ENCODE measurements at places on chromosomes 4 and X.

- DNase-seq: no peak
Measured at GRCh38 chr4:74539044-74539790, 94.3 kb downstream of the AREG start.

- DNase-seq: no peak
Measured at GRCh38 chr4:186900984-186901383, 177.3 kb upstream of the FAT1 start.

DNA sequence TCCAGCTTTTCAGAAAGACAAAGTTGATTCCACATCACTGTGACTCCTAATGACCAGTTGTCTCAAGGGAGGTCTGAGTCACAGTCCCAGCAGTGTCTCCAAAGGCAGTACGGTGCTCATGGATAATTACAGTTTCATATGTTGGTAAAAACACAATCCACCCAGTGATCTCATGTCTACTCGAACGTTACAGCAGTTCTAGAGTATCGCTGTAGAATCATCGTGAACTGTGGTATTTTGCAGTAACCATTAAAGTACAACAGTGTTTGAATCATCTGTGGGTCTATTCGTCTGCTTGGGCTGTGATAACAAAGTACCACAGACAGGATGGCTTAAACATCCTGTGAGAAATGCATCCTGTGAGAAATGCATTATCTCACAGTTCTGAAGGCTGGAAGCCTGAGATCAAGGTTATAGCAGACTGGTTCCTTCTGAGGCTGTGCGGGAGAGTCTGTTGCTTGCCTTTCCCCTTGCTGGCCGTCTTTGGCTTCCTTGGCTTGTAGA, 121.1 kb upstream of the SORBS2 start:
- no peak for DNase-seq

- DNase-seq: peak; percentile 90
Measured at GRCh38 chr4:123621072-123621705, 224.6 kb downstream of the SPRY1 start.

- peak; percentile 38 for DNase-seq
Measured at GRCh38 chr4:11566444-11567022, 137.8 kb upstream of the HS3ST1 start.

DNA sequence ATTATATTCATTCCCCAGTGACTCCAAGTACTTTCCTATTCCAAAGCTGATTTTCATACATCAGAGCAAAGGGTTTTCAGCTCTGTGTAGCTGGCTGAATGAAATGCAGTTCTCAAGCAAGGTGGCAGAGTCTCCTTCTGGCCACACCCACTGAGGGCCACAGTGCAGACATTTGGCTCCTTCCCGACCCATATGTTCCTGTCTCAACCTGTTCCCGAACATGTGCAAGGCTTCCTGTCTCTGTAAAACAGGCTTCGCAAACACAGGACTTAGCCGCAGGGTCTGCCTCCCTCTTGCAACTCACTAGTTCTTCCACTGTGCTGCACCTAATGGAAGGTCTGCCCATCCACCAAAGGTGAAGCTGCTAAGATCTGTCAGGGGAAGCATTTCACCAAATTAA, 249.2 kb downstream of the MID1IP1 start:
- DNase-seq: no peak

GRCh38 chr4:130147641-130148040, 1051.7 kb downstream of the C4orf33 start:
- DNase-seq: no peak

GRCh38 chrX:17376431-17377077, 1.6 kb downstream of the NHS start:
- DNase-seq: no peak

- DNase-seq: no peak
Measured at GRCh38 chr4:24704149-24704548, 91.2 kb upstream of the SOD3 start.

DNA sequence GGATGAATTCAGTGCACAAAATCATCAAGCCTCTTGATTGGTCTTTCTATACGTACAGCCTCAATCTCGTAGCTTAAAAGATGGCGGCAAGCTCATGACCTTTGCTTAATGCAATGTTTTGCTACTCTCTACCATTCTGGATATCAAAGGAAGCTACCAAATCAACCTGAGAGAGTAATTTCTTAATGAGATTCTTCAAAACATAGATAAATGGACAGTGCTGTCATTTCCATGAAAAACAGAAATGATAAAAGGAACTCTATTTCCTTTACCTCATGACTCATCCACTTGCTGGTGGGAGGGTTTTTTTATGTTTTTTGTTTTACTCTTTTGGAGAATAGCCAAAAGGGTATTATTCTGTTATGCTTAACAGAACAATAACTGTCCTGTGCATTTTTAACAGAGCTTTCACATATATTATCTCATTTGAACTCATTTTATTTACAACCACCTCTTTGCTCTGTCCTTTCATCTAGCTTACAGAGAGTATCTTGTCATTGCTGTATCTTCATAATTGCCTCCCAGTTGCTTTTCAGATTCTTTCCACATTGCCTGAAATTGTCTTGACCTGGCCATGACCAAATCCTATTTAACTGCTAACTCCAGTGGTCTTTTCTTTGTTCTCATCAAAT, 138.6 kb upstream of the GPR101 start:
- no peak for DNase-seq

- no peak for DNase-seq
Measured at GRCh38 chr4:99630857-99631360, 26.7 kb downstream of the C4orf54 start.

DNA sequence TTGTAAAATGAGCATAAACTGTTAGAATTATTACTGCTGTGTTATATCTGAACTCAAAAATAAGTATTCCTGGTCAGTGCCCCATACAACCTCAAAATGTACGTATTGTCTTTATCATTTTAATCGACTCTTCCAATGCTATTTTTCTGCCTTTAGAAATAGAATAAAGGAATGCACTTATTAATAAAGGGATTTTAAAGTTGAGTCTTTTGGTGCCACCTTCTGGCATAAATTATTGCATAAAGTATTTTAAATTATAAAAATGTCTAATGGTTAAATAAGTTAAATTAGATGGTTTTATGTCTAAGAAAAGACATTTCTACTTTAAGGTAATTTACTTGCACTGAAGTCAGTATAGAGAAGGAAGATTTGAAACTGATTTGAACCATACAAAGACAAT, 424.0 kb upstream of the NDST4 start:
- DNase-seq: peak; percentile 0

- no peak for DNase-seq
Measured at GRCh38 chrX:44223150-44223549, 120.3 kb downstream of the EFHC2 start.

- no peak for DNase-seq
Measured at GRCh38 chrX:107857837-107858236, 32.2 kb downstream of the MID2 start.

DNA sequence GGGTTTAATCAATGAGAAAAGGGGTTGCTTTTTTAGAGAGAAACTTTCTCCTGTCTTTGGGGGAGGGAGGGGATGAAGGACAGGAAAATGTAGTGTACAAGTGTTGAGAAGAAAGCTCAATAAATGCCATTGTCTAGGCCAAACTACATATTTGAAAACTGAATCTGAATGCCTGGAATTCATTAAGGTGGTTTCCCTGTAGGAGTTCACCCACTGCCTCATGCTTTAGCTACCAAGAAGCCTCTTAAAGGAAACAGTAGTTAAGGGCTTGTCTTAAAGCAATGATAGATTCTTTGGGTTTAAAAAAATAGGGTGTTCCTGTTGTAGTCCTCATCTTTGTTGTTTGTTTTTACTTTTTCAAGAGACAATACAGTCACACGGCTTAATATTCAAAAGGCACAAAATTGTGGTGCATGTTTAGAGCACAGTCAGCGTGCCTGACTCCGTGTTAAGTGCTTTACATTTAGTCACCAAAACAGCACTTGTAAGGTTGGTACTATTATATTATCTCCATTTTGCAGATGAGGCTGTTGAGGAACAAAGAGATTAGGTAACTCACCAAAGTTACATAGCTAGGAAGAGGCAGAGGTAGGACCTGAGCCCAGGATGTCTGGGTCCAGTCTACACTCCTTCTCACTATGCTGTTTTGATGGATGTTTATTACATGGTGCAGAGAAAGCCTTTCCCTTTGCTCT, 46.0 kb downstream of the FNIP2 start:
- no peak for DNase-seq

- no peak for DNase-seq
Measured at GRCh38 chrX:105299286-105299685, 78.8 kb upstream of the TEX13A start.

DNA sequence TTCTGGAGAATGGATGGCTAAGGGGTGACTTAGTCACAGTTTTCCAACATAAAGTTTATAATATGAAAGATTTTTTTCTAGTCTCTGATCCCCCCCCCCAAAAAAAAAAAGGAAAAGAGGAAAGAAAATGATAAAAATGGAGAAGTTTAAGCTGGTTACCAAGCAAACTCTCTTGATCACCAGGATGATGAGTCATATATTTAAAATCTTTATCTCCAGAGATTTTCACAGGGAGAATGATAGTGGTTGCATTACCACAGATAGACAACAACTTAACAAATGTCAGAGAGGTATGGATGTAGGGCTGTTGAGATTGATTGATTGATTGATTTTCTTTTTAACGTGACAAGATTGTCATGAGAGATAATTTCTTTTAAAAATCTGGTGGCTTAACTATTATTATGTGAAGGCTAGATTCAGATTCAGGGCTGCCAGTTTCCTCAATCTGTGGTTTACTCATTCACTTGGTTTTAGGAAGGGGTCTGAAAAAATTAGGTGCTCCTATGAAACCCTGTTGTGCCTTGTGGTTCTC, 13.3 kb upstream of the TEX13C start:
- DNase-seq: no peak

DNA sequence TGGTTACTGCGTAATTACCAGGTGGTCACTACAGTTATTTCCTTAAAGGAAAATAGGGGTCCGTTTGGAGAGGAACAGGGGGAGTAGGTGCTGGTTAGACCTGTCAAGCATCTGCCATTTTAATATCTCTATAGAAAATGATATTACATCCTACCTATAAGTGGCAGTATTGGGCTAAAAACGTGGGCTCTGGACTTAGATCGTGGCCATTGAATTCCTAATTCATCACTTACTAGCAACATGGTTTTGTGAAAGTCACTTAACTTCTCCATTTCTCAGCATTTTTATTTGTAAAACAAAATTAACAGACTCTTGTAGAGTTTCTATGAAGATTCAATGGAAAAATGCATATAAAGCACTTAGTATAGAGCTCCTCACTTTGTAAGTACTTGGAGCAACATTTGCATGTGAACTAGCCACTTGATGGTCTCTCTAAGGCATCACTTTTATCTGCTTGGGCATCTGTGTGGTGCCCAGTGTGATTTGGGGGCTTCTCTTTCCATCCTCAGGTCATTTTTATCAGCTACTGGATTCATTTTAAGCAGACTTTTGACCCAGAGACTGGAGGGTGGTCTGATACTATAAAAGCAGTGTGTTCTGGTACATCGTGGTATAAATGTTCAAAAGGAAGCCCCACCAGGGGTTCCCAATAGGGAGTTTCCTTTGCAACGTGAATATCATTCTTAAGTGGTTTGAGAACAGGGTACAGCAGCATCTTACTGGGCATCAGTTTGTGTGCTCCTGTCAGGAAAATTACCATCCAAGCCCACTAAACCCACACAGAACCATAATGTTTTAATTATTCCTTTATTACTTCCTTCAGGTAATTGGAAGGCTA, 42.7 kb upstream of the RASSF6 start:
- peak; percentile 78 for DNase-seq

GRCh38 chrX:117959045-117959444, 157.6 kb downstream of the KLHL13 start:
- DNase-seq: no peak

- DNase-seq: no peak
Measured at GRCh38 chr4:108287834-108288413, 119.2 kb upstream of the LEF1 start.

DNA sequence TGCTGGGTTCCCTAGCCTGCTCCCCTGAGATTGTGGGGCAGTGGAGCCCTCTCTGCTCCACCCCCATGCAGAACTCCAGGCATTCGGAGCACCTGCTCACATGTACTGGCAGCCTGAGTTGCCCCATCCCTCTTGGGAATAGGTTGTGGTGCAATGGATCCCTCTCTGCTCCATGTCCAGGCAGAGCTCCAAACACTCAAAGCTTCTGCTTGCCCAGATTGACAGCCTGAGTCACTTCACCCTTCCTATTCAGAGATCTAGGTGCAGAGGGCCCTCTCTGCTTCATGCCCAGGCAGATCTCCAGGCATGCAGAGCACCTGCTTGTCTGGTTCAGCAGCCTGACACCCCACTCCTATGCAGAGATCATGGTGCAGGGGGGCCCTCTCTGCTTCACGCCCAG, 18.6 kb upstream of the TEX13B start:
- DNase-seq: no peak

DNA sequence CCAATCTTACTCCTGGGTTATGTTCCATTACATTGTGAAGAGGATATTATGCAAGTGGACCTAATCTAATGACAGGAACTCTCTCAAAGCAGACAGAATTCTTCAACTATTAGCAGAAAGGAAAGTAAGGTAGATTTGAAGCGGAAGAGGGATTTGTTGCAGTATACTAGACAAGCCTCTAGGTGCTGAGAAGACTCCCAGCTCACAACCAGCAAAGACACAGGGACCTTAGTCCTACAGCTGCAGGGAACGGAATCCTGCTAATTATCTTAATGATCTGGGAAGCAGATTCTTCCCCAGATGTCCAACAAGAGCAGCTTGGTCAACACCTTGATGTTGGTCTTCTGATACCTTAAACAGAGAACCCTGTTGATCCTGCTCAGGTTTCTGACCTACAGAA, 73.6 kb downstream of the STK32B start:
- no peak for DNase-seq

DNA sequence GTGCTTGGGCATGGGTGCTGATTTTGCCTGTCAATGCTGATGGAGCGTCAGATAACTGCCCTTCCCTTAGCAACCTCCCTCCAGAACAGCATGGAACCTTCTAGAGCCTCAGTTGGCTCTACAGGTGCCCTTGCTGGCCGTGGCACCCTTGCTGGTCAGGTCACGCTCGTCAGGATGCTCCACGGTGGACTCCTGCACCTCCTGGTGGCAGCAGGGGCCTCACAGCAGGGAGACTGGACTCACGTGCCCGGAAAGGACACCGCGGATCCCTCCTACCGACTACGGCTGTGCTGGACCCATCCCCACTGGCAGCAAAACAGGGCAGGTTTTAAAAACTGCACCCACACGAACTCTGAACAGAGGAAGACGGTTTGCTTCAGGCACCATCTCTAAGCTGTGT, 82.1 kb upstream of the AFAP1 start:
- no peak for DNase-seq

- no peak for DNase-seq
Measured at GRCh38 chr4:146343776-146344175, 129.4 kb downstream of the REELD1 start.

- DNase-seq: no peak
Measured at GRCh38 chr4:13783800-13784411, 156.4 kb upstream of the BOD1L1 start.

- DNase-seq: no peak
Measured at GRCh38 chr4:15653864-15654592, 1.1 kb downstream of the FBXL5 start.

GRCh38 chr4:162360369-162361149, 196.8 kb upstream of the FSTL5 start:
- DNase-seq: no peak

Measured in MV-4-11 (cell line).